ENCODE measurements at places on chromosomes 12 and 14.

GRCh38 chr12:131833896-131834641 is 5.9 kb downstream of the MMP17 start:
- no peak for DNase-seq

DNA sequence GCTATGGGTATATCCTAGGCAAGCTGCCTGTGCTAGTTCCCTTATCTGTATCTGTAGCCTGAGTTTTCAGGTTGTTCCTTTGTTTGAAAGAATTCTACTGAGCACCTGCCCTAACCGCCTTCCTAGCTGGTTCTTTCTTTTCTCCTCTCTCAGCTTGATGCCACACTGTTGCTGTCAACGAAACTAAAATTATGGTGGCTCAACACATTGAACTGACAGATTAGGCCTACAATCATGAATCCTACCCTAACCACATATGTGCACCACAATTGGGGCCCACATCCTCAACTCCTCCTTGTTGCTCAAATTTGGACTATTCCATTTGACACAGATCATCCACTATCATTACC is 36.2 kb upstream of the RESF1 start:
- DNase-seq = no peak

DNA sequence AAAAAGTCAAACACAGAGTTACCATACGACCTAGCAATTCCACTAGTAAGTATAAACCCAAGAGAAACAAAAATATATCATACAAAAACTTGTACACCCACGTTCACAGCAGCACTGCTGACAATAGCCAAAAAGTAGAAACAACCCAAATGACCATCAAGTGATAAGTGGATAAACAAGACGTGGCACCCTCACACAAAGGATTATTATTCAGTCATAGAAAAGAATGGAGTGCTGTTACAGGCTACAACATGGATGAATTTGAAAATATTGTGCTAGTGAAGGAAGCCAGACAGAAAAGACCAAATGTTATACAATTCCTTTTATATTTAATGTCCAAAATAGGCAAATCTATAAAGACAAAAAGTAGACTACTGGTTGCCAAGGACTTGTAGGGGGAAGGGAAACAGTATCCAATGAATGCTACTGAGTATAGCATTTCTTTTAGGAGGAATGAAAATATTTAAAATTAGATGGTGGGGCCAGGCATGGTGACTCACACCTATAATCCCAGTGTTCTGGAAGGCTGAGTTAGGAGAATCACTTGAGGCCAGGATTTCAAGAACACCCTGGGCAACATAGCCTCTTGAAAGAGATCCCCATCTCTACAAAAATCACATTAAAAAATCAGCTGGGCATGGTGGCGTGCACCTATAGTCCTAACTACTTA is 41.9 kb downstream of the SPTLC2 start:
- DNase-seq = no peak

DNA sequence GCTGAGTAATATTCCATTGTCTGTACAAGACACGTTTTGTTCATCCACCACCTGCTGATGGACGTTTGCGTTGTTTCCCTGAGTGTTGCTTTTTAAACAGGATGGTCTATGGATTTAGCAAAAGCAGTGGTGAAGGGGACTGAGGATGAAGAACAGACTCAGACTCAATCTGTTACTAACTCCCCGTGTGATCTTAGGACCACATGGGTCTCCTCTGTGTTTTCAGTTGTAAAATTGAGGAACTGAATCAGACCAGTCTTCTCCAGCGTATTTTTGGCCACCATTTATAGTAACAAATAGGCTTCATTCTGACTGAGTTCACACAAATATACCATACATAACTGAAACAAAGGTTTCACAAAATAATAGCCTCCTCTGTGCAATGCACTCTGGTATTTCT is 85.6 kb downstream of the FOXN3 start:
- DNase-seq = no peak

DNA sequence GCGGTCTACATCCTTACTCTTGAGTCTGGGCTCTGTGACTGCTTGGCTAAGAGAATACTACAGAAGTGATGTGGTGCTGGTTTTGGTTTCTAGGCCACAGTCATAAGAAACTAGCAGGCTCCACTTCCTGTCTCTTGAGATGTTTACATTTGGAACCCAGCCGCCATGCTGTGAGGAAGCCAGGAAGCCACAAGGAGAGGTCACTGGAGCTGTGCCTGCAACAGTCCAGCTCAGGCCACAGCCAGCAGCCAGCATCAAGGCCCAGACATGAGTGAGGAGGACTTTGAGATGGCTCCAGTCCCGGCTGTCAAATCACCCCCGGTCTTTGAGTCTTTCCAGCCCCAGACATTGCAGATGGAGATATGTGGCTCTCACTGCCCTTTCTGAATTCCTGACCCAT is 12.9 kb upstream of the FAM181A start:
- no peak for DNase-seq

- DNase-seq = no peak
These were observed 102.0 kb downstream of the TMEM30B start for GRCh38 chr14:61179061-61179690.

GRCh38 chr14:100587086-100587762 is at the start of gene BEGAIN:
TSS of gene BEGAIN (minus strand) at chr14:100587417. CDS start at chr14:100587290, 127 bp downstream.
- DNase-seq = no peak

- DNase-seq = no peak
These were observed 65.9 kb downstream of the KCNA1 start for GRCh38 chr12:4975574-4975973.

- DNase-seq = no peak
These were observed 21.0 kb downstream of the FGD4 start for GRCh38 chr12:32420356-32420755.

DNA sequence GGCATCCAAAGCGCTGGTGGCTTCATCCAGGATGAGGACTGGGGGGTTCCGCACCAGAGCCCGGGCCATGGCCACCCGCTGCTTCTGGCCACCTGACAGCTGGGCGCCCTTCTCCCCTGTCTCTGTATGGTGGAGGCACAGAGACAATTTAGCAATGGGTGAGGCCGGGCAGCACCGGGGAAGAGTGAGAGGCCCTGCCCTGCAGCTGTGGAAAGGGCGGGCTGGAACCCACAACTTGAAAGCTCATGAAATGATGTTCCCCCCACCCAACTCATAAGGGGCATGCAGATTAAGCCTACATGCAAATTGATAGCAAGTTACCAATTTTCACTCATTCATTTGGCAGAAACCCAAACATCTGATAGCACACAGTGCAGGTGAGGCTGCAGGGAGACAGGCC is 34.1 kb downstream of the ABCB9 start:
- no peak for DNase-seq

DNA sequence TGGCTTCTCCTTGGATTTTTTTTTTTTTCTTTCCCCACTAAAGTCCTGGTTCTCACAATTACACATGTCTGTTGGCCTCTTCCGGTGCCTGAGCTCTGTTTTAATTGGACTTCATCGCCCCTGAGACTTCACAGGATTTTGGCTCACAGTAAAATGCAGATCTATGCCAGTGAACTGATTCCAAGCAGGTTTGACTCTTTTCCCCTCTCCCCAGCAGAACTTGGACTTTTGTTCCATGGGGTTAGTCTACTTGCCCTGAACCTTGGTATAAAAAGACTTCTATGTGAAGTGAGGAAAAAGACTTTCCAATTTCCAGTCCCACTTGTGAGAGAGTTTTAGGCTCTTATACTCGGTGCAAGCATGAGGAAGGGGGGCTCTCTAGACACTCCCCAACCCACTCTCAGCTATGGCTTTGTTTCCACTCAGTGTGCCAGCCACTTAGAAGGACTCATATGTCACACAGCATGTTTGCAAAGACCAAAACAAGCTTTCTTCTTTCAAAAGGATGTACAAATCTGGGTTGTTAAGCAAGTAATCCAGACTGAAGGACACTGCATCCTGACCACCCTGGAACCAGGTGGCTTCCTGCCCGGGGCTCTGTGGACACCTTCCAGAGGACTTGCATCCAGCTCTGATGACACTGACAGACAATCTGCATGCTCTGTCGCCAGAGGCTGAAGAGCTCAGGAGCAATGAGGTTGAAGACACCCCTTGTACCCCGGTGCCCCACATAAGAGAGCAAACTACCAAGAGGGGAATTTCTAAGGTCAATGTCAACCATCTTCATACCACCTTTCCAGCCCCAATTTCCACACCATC is 221.9 kb upstream of the EGLN3 start:
- no peak for DNase-seq

Measured in stimulated activated CD4-positive, alpha-beta T cell treated with anti-CD3 and anti-CD28 coated beads, Interleukin-12 subunit alpha, Interleukin-12 subunit beta, amount 100 ng/mL, for 48 hours (primary cell).